Activated CD8-positive, alpha-beta memory T cell treated with anti-CD3 and anti-CD28 coated beads, Interleukin-2, amount 50 U/mL, for 4 hours (primary cell): ENCODE measurements at places on chromosomes 7 and 10.

DNA sequence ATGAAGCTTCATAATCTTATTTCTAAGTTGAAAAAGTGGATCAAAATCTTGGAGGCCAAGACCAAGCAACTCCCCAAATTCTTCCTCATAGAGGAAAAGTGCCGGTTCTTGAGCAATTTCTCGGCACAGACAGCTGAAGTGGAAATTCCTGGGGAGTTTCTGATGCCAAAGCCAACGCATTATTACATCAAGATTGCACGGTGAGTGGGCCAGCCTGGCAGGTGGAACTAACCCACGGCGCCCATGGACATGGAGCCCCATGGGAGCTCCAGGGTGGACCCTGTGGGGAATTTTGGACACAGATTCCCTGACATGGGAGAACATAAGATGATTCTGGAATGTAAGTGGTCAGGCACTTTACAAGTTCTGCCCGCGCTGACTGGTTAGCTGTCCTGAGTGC lies 125.9 kb downstream of the TRRAP start:
- DNase-seq = no peak

- no peak for DNase-seq
These were observed 151.4 kb downstream of the RPS24 start for GRCh38 chr10:78184851-78185692.

GRCh38 chr7:70680306-70680705 lies 451.6 kb upstream of the GALNT17 start:
- no peak for DNase-seq

DNA sequence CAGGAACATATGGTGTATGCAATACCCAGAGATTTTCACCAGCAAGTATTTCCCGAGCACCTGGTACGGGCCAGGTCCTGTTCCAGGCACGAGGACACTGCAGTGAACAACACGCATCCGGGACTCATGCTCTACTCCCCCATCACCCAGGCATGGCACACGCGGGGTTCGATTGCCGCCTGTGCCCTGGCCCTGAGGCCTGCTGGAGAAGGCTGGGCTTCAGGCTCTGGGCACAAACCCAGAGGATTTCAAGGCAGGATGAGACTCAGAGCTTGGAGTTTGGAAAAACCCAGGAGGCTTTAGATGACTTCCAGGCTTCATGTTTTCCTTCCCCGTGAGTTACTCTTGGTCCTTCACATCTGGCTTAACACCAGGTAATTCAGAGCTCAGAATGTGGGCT lies 143.5 kb downstream of the NEURL1 start:
- no peak for DNase-seq

- DNase-seq = no peak
These were observed 68.7 kb upstream of the PRKG1 start for GRCh38 chr10:51005551-51005950.

DNA sequence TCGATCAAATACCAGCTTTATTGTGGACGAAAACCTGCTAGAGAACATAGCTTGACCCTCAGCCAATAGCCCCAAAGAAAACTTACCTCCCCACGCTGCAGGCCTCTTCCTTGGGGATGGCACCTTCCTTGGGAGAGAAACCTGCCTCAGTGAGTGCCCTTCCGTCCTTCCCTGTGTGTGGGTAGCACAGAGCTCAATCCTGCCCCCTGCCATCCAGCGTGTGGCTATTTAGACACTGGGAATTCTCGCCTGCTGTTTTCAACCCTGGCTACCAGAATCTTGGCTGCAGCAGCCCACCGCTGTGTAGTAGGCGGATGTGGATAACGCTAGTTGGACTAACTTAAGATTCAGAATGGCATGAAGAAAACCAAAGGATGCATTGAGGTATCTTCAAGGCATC lies 238.2 kb downstream of the TEX36 start:
- no peak for DNase-seq
